ENCODE measurements at places on chromosomes 6 and 20. TPM values are rescaled to one million over a fixed set of nuclear protein-coding genes. Genes with fewer than 3 reads are reported as not detected.

- DNase-seq, result peak; percentile 99
These were observed 112.1 kb downstream of the ASXL1 start for GRCh38 chr20:32470025-32470861.

DNA sequence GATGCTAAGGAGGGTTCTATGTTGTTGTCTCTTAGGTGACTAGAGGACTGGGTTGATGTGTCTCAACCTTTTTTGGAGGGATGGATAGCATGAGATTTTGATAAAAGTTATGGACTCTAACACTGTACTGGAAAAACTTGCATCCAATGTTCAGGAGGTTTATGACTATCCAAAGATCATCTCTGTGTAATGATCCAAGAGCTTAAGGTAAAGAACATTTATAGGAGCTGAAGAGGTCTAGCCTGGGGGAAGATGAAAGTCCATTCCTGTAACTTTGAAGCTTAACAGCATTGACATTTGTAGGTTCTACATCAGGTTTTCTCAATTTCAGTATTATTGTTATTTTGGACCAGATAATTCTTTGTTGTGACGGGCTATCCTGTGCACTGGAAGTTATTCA lies 48.9 kb downstream of the ESF1 start:
- DNase-seq, result no peak

DNA sequence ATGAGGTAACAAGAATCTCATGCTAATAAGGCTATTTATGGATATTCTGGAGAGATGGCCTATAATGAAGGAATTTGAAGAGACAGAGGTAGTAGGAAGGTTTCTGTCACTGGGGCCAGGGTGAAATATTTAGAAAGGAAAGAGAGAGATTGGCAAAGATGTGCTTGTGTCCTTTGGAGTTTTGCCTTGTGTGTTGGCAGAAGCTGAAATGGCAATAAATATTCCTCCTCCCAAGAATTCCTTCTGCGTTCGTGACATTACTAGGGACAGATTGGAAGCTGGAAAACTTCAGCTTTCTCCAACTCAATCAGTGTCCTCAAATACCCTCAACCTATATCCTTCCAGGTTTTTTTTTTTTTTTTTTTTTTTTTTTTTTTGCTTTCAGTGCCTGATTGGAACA lies 6.3 kb downstream of the SAMD5 start:
- DNase-seq, result no peak

- peak; percentile 19 for DNase-seq
These were observed 11.9 kb downstream of the TEAD3 start for GRCh38 chr6:35484921-35485392.

- no peak for DNase-seq
These were observed 172.6 kb upstream of the MANEA start for GRCh38 chr6:95404777-95405176.

DNA sequence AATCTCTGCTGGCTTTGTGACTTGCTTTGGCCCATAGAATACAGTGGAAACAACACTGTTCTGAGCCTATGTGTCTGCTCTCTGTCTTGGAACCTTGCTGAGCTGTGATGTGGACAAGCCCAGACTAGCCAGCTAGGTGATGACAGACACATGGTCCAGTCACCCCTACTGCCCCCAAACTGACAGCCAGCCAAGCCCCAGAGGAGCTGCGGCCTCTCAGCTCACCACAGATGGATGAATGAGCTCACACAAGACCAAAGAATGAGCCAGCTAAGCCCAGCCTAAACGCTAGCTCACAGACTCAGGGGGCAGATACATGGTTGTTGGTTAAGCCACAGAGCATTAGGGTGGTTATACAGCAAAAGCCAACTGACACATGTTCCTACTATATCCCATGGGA lies 4.1 kb downstream of the AARS2 start:
- no peak for DNase-seq

DNA sequence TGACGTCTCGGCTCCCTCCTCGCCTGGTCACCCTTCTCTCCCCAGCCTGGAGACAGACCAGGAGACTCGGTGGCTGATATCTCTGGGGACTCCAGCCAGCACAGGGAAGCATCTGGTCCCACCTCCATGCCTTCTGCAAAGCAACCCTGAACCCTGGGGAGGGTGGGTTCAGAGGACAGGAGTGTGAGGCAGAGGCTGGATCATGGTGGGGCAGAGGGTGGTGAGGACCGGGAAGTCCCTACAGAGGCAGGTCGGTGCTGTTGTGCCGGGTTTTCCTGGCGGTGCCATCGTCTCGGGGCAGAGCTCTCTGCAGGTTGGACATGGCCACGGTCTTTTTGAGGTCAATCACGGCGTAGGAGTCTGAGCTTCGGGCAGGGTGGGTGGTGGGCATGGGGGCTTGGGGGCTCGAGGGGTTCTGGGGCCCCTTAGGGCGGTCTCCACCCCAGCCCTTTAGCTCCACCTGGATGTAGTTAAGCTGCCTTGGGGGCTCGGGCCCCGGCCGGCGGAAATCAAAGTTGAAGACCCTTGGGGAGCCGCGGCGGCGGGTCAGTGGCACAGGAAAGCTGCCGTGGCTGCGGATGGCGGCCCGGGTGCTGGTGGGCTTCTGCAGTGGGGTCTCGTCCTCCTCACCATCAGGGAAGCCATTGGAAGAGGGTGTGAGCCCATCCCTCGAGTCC lies 9.2 kb downstream of the FRS3 start:
- DNase-seq, result no peak

NT5DC1 gene
- 3.7 TPM for total RNA-seq

DNA sequence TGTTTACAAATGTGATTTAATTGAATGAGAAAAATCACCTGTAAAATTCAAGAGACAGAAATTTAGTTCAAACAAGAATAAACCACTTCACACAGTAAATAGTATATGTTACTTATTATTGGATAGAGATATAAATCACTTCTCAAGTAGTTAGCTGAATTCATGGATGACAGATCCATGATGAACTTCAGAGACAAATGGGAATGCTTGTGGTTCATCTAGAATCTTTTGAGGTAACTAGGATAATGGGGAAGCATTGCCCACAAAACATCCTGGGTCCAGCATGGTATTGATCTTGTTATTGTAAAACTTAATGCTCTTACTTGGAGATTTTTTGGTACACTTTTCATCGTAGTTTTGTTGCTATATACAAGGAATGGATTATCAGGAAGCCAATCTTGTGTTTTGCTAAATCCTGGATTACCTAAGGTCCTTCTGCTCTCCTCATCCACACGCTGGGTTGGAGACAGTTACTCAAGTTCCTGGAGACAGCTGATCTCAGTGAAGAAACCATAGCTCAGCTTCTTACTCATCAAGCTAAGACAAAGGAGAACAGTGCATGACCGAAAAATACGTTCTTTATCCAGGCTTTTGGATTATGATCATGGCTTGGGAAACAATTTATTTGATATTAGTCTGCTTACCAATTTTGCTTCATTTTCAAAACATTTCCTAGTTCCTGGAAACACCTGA lies 142.5 kb upstream of the PREP start:
- no peak for DNase-seq

DNA sequence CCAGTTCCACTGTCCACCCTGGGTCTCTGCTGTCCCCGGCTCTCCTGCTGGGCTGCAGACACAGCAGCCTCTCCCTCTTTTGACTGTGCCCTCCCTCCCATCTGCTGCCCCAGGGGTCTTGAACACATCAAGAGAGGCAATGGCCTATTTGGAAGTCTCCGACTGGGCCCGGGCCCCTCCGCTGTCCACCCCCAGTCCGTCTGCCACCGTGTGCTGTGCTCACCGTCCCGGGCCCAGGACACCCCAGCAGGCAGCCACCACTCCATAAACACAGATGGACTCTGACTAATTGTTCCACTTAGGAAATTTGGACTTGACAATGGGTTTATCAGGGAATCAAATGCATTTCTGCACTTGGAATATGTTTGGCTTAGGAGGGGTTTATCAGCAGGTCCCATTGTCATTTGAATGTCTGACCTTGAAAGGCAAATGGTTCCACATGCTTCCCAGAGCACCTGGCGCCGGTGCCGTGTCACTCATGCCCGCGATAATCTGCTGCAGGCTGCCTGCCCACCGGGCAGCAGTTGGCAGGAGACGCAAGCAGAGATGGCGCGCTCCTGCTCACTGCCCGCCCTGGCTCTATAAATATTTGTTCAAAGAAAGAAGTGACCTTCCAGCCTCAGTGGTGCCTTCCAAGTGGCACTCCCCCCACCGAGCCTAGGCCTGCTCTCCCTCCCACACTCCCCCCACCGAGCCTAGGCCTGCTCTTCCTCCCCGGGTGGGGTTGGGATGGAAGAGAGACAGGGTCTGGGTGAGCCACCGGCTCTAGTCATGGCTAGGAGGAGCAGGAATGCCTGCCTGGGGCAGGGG lies 18.8 kb upstream of the FRMD1 start:
- no peak for DNase-seq

DNA sequence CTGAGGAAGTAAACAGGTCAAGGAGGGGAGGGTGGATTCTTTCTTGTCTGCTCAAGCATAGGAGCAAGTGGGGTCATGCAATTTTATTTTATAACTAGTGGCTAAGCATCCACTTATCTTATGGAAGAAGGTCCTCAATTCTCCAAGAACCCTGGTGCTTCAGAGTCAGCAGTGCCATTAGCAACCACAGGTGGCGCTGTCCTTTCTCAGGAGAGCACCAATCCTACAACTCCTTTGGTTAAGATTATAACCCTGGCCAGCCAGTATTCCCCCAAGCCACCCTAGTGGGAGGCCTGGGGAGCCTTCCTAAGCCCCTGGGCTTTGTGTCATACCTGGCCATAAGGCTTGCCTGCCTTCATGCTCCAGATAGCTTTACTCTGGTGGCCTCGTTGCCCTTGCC lies 60.7 kb downstream of the PCSK2 start:
- no peak for DNase-seq

C6orf132 gene
- total RNA-seq, result not detected

GRCh38 chr20:10647471-10647870 lies 26.3 kb downstream of the JAG1 start:
- DNase-seq, result peak; percentile 36

GRCh38 chr6:149714442-149714841 lies 3.5 kb downstream of the LATS1 start:
- DNase-seq, result no peak

DNA sequence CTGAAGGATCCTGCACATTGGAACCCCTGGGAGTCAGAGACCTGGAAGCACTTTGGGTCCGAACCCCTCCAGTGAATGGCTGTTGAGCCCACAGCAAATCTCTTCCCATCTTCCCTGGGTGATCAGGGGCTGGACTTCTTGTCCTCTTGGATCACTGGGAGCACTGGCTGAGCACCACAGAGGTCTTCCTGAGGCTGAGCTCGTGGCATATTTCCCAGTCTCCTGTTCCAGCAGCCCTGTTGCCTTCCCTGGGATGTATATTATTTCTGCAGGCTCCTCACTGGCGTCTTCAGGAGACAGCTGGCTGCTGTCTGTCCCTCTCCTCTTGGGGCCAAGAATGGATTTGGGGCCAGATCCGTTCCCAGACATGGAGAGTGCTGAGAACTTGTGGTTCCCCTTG lies 43.4 kb downstream of the PTK7 start:
- no peak for DNase-seq

- no peak for DNase-seq
These were observed 58.3 kb downstream of the BMP6 start for GRCh38 chr6:7784248-7784647.

- peak; percentile 56 for DNase-seq
These were observed 8.0 kb downstream of the TGM2 start for GRCh38 chr20:38156888-38157634.

TOX2 gene
- 1.5 TPM for total RNA-seq

GRCh38 chr20:47686545-47686944 lies 98.7 kb downstream of the SULF2 start:
- peak; percentile 19 for DNase-seq

DNA sequence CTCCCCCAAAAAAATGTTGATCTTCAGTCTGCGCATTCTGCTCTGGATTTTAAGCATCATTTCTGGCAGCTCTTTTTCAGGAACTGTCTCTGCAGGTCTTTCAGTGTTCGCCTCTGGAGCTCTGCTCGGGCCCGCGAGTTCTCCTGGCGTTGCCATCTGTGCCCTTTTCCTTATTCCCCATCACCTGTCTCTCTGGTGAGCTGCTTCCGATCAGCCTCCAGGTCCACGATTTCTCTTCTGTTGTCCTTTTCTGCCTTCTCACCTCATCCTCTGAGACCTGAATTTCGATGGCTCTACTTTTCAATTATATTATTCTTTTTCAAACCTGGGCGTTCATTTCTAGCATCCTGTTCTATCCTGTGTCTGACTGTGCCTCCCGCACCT lies 590 bp upstream of the MAP1LC3A start:
- no peak for DNase-seq

SIRPB2 gene
- 1.3 TPM for total RNA-seq

GRCh38 chr6:34601706-34602105 lies 45.6 kb upstream of the SPDEF start:
- no peak for DNase-seq

DNA sequence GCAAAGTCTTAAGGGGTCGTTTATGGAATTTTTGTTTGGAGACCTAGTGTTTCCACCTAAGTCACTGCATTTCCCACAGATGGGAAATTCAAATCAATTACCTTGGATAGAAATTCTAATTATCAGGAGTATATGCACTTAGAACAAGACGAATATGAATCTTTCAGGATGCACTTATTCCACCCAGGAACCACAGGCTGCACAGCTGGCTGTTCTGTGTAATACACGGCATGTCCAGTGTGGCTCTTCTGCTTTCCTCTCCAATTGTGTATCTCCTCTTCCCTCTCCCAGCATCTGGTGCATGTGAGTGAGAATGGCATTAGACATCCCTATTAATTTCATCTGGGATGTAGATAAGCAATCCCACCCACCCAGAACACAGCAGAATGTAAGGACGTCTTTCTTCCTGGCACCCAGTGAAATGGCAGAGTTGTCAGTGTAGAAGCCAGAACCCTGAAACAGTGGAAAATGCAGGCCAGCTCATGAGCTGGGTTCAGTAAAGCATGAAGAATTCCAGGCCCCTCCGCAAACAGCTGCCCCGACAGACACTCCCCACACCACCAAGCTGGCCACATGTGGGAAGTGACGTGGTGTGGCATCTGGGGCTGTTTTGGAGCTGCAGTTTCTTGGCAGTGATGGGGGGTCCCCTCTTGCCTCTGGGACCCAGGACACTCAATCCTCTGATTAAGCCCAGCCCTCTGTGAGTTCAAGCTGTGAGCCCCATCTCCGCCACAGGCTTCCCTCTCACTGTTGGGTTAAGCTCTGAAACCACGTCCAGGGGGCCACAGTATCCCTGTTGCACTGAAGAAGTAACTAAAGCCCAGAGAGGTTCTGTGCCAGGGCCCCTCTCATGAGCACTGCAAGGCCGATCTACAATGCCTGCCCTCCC lies 180.1 kb upstream of the CST7 start:
- DNase-seq, result no peak

DNA sequence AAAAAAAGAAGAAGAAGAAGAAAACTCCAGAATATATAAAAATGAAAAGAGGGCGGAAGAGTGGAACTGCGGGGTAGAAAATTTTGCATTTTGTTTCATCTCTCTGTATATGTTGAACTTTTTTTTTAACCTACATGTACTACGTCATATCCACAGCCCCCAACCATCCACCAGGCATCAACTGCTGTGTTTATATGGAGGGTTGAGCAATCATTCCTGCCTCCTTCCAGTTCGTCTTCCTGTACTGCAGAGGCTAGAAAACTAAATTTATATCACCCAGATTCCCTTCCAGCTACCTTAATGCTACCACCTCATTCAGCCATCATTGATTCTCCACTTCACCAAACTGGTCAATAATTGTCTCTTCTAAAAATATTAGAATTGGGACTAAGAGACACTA lies 9.5 kb upstream of the SIGLEC1 start:
- no peak for DNase-seq

HS3ST5 gene
- total RNA-seq, result not detected

GRCh38 chr20:54079652-54080051 lies 9.3 kb upstream of the BCAS1 start:
- DNase-seq, result no peak
